ENCODE measurements at places on chromosomes 1 and 21.

- DNase-seq = no peak
These were observed 370.6 kb downstream of the PTPRC start for GRCh38 chr1:199009447-199009846.

DNA sequence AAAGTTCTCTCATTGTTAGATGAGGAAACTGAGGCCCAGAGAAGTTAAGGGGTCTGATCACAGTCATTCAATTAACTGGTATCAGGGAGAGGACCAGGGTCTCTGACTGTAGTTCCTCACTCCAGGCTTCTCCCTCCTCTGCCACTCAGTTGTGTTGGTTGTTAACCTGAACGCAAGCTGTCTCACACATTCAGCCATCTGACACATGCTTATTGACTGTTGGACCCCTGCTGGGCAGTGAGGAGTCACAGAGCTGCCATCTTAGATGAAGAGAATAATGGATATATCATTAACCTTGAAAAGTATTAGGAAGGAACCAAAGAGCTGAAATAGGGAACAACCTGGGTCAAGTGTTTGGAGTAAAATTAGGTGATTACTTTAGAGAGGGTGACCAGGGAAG, 194.8 kb downstream of the ZZZ3 start:
- no peak for DNase-seq

- no peak for DNase-seq
These were observed 20.4 kb upstream of the TNR start for GRCh38 chr1:175763797-175764196.

DNA sequence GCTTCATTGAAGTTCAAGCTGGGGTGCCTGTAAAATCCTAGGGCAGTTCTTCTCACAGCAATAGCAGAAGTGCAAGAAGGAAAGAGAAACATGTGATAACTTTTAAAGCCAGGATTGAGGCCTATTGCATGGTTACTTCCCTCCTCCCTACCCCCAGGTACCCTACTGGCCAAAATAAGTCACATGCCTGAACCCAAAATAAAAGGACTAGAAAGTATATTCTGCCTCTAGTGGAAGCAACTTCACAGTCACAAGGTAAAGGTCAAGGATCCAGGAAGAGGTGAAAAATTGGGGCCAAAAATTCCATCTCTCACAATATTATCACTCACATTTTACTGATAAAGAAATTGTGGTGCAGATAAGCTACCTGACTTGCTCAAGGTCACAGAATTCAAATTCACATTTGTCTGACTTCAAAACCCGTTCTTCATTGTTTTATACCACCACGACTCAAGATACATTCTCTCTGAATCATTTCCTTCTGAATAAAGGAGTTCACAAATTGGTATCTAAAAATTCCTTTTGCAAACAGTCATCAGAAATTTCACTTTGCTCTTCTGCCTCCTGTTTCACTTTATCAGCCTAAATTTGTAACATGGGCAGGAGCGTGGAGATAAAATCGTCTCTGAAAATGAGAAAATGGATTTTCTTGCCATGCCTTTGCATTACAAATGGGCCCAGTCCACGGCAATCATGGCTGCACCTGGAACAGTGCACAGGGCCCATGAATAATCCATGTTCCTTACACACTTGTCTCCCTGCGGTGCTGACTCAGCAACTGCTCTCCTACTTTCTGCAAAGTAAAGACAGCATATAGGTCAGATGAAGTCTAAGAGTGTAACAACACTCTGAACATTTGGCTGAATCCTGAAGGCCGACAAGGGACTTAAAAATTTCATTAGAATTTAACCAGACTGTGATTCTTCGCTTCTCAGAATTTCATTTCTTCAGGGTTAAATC, 485.3 kb upstream of the NFIA start:
- DNase-seq = no peak

DNA sequence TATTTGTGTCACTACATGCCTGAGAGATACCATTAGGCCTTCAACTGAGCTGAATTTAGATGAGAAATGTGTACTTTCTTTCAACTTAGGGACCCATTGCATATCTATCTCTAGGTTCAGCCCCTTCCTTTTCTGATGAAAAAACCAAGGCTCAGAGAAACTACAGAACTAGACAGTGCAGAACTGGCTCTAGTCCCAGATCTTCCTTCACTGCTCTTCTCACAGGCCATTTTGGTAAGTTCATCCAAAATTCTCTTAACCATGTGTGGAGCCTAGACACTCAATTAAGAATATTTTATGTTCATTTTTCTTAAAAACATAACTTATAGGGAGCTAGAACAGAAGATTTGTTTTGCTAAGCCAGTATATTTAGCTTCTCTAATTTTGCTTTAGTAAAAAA, 128.9 kb downstream of the ASTN1 start:
- no peak for DNase-seq

- DNase-seq = peak; percentile 75
These were observed 36.5 kb upstream of the TRAPPC10 start for GRCh38 chr21:43975469-43976098.

- no peak for DNase-seq
These were observed 67.4 kb downstream of the SASS6 start for GRCh38 chr1:100065183-100065968.

DNA sequence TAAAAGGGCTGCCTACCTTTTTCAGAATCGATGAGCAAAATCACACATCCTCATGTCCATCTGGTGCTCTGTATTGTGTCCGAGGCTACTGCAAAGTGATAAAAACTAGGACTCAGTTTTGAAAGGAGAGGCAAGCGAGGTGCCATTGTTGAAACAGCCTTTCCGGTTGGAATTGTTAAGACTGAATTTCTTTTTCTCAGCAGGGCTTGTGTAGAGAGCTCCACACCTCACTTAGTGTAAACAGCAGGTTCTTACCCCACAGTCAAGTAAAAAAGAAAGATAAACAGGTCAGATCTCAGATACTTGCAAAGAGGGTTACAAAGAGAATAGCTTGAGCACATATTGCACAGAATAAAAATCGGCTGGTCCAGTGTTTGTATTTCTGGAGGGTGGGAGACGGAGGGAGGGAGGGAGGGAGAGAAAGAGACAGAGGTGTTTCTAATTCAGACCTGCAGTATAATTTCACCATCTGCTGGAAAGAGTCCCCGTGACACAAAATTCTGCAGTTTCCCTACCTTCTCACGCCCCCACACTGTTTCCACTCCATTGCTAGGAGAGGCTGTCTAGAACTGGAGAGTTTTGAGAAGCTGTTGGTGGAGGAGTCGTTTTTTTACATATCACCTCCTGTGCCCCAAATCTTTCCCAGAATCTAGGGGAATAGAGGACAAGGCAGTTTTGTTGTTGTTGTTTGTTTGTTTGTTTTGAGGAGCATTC, 82.5 kb downstream of the EDEM3 start:
- DNase-seq = no peak

GRCh38 chr1:204084247-204084772, 11.4 kb downstream of the SOX13 start:
- no peak for DNase-seq

GRCh38 chr1:18253093-18253492, 145.5 kb downstream of the IGSF21 start:
- DNase-seq = no peak

GRCh38 chr21:35428489-35428888, 379.4 kb upstream of the RUNX1 start:
- peak; percentile 48 for DNase-seq

DNA sequence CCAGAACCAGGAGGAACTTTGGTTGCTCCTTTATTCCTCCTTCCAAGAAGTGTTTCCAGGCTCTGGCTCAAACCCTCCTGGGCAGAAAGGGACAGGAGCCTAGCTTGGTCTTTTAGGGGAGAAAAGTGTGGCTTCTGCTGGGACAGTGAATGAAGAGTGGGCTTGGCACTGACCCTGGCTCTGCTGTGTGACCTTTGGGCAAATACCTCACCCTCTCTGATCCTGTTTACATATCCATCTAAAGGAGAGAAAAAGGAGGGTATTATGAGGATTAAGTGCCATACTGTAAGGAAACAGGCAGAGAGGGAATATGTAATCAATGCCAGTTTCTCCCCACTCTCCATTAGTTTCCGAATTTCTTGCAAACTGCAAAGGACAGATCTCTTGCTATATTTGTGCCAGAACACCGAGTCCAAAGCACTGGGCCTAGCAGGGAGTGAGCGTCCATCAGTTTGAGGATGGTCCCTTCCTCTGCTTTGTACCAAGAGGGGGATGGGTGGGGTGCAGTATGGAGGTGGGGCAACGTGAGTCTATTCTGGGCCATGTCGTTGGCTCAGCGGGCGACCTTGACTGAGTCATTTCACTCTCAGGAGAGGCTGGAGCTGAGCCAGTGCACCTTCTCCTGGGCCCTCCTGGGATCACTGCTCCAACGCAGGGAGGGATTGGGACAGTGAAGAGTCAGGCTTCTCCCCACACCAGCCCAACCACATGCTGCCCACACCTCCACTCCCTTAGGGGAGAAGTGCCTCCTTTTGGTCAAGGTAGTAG, 38.4 kb downstream of the IGSF21 start:
- DNase-seq = peak; percentile 48

- no peak for DNase-seq
These were observed 40.2 kb upstream of the COL6A1 start for GRCh38 chr21:45941338-45941710.

GRCh38 chr1:60692031-60692430, 390.3 kb upstream of the NFIA start:
- DNase-seq = no peak

DNA sequence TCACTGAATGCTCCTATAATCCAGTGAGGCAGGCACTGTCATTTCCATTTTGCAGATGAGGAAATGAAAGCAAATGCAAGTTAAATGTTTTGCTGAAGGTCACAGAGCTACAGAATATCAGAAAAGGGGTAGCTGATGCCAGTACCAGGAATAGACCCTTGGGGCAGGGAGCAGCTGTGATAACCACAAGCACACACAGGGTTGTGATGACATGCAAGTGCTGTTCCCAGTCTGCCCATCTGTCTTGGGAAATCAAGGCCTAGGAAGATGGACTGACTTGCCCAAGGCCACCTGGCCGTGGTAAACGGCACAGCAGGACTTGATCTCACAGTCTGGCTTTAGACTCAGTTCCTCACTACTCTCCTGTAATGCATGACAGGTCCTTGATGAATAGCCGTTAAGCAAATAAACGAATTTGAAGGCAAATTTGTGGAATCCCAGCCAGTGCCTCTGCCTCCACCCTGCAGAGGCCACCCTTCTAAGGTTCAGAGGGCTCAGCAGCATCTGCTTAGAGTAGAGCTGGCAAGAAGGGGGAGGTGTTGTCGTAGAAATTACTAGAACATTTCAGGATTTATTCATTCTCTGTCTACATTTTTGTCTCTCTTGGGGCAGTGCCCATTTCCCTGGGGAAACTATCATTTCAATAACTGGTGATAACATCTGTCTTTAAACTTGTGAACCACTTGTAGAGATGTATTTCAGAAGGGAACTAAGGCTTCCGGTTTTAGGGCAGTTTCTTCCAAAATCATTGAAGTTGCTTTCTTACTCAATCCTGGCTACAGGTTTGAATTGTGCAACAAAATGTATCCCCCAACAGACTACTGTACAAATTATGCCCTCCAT, 53.2 kb upstream of the MRPS6 start:
- no peak for DNase-seq

DNA sequence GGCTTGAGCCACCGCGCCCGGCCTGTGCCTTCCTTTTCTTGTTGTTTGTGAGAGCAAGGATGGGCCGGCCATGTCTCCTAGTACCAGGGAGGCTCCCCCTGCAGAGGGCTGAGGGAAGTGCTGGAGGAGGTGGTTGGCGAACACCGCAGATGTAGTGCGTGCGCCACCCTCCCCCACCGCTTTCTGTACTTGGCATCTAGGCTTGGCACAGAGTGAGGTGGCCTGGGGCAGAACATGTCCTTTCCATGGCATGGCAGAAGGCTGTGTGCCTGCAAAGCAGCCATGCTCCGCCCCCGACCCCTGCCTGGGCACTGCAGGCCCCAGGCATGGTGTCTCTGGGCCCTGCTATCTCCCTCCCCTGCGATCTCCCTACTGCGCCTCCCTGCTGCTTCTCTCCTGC, 30.7 kb downstream of the ALPL start:
- no peak for DNase-seq

- DNase-seq = no peak
These were observed 969 bp upstream of the RIPK4 start for GRCh38 chr21:41767606-41768436.

DNA sequence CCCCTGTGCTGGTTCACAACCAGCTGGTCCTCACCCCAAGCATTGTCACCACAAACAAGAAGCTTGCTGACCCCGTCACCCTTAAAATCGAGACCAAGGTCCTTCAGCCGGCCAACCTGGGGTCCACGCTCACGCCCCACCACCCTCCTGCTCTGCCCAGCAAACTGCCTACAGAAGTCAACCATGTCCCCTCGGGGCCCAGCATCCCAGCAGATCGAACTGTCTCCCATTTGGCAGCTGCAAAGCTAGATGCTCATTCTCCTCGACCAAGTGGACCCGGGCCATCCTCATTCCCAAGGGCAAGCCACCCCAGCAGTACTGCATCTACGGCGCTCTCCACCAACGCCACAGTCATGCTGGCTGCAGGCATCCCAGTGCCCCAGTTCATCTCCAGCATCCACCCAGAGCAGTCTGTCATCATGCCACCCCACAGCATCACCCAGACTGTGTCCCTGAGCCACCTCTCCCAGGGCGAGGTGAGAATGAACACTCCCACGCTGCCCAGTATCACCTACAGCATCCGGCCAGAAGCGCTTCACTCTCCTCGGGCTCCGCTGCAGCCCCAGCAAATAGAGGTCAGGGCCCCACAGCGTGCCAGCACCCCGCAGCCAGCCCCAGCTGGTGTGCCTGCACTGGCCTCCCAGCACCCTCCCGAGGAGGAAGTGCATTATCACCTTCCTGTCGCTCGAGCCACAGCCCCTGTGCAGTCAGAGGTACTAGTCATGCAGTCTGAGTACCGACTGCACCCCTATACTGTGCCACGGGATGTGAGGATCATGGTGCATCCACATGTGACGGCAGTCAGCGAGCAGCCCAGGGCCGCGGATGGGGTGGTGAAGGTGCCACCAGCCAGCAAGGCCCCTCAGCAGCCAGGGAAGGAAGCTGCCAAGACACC, 40.6 kb downstream of the ZBTB17 start:
- no peak for DNase-seq

DNA sequence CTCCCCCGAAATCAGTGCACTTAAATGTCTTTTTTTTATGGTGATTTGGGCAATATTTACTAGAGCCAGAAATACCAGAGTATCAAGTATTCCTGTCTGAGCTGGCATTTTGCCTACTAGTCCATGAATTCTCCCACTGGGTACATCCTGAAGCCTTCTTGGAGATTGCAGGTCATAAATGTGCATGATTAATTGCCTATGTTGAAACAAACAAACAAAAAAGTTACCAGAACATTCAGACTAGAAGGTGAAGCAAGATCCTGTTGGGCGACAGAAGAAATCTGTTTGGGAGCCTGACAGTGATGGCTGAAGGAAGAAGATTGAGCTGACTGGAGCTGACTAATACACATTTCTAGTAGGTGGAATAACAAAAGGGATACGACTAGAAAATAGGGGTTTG, 127.4 kb upstream of the NRIP1 start:
- DNase-seq = no peak

DNA sequence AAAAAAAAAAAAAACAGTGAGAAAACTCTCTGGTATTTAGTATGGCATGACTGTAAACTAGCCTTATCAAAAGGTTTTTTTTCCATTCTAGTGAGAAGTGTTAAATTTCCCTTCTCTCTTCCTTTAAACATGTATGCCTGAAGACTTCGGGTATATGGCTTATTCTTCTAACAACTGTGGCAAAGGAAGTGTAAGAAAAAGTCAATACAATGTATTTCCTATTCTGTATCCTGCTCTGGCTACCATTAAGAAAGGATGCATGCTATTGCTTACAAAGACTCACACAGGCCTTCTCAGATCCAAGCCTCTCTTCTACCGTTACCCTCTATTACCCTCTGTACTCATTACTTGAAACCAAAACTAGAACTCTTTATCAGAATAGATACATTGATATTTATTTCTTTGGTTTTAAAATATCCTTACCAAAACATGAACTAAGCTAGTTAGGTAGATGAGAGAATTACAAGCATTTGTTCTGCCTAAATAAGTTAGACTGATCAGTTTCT, 8.4 kb downstream of the CEPT1 start:
- no peak for DNase-seq

Measured in urothelium cell line (cell line).